ENCODE measurements at places on chromosomes 11 and 22. TPM values are rescaled to one million over a fixed set of nuclear protein-coding genes. Genes with fewer than 3 reads are reported as not detected.

- H3K36me3 ChIP-seq: peaks cover 11% of the 10 kb centered on the region
- H3K27me3 ChIP-seq: no peaks in the 10 kb centered on the region
- DNase-seq: no peak
- peaks cover 31% of the 10 kb centered on the region for H3K4me1 ChIP-seq
- peak overlapping the region; percentile 89 for H3K4me3 ChIP-seq
Observed at GRCh38 chr11:64268025-64268892, 16.2 kb downstream of the BAD start.

PDGFB gene
- 1.2 TPM for total RNA-seq

SGSM1 gene
- total RNA-seq: 0.64 TPM

AGBL2 gene
- 3.2 TPM for total RNA-seq

DNA sequence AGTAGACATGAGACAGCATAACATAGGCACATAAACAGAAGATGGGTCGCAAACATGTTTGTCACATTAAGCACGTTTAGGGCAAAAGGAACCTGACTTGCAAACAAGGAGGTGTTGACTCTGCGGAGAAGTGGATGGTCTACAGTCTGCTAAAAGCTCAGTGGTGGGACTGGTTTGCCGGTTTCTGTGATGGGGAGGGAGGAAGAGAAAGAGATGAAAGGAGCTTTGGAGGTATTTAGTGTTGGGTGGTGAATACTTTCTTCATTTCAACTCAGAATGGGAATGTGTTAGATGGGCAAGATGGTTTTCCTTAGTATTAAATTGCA, 191.4 kb upstream of the SORL1-AS1 start:
- H3K4me1 ChIP-seq: no peaks in the 10 kb centered on the region
- H3K36me3 ChIP-seq: no peaks in the 10 kb centered on the region
- H3K4me3 ChIP-seq: no peak overlapping the region
- no peak for DNase-seq

GRCh38 chr11:93967258-93967657, 53.9 kb upstream of the HEPHL1 start:
- H3K27me3 ChIP-seq: peaks cover 2% of the 10 kb centered on the region
- H3K36me3 ChIP-seq: no peaks in the 10 kb centered on the region
- H3K4me1 ChIP-seq: no peaks in the 10 kb centered on the region
- H3K27ac ChIP-seq: no peak overlapping the region
- no peak overlapping the region for H3K4me3 ChIP-seq

DNA sequence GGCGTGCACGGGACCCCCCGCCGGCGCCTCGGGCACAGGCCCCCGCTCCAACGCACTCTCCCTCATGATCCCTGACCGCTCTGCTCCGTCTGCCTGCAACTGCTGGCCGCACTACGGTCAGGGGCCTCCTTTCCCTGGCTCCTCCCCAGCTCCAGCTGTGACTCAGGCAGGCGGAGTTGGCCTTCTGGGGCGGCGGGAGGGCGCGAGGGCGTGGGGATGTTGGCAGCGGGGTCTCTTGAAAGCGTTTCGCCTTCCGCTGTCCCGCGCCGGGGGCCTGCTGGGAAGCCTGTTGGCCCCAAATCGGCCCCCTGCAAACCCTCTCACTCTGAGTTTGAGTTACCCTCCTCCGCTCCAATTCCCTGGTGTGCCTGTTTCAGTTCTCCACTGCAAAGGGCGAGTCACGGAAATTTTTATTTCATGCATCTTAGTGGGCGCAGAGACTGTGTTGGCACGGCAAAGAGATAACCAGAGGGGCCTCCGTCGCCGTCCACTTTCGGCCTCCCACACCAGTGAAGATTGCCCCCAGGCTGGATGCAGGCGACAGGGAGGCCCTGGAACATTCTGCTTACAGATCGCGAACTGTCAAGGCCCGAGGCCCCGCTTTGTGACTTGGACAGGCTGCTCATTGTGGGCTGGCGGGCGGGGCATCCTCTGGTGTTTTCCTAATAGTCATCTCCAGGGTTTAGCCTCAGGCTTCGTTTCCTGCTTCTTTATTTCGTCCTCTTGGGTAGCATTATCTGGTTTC, at the start of gene CAVIN3:
CAVIN3 (minus strand) TSS at position 91 of the 745 bp plus-strand sequence; CDS start at position 66, 25 bp downstream.
- H3K27ac ChIP-seq: peak within 1 kb of the TSS; percentile 93
- DNase-seq: peak; percentile 63
- H3K4me3 ChIP-seq: peak within 1 kb of the TSS; percentile 79

- peak overlapping the region; percentile 15 for H3K4me3 ChIP-seq
- H3K36me3 ChIP-seq: peaks cover 67% of the 10 kb centered on the region
- no peaks in the 10 kb centered on the region for H3K27me3 ChIP-seq
- H3K27ac ChIP-seq: peak overlapping the region; percentile 82
Observed at GRCh38 chr11:44611687-44612434, 46.4 kb downstream of the CD82 start.

GRCh38 chr11:62547691-62548281, 1.2 kb upstream of the AHNAK start:
- no peaks in the 10 kb centered on the region for H3K36me3 ChIP-seq
- peaks cover 72% of the 10 kb centered on the region for H3K4me1 ChIP-seq
- H3K4me3 ChIP-seq: peak overlapping the region; percentile 79
- no peak for DNase-seq
- peaks cover 15% of the 10 kb centered on the region for H3K27me3 ChIP-seq

DNA sequence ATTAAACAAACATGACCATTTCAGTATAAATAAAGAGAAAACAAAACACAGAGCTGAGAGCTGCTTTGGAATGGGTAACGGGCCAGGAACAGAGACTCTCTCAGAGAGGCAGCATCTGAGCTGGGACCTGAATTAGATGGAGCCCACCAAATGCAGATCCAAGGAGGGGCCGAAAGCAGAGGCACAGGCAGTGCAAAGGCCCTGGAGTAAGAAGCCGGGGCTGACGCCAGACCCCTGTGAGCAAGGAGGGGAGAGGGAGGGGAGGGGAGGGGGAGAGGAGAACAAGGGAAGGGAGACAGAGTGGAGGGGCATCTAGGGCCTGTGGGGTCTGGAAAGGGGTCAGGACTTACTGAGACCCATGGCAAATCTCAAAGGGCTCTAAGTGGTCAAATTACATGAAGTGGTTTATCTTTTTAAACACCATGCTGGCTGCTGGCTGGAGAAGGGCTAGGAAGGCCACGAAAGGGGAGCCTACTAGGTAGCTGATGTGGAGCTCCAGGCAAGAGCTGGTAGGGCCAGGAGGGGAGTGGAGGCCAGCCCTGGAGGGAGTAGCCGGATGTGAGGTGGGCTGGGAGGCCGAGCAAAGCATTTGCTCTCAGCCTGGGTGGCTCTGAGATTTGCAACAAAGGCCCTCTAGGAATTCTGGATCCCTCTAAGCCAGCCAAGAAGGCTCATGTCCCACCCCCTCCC, 3.2 kb downstream of the OSBPL5 start:
- peaks cover 5% of the 10 kb centered on the region for H3K4me1 ChIP-seq
- DNase-seq: no peak
- H3K27me3 ChIP-seq: peaks cover 32% of the 10 kb centered on the region

PLEKHB1 gene
- total RNA-seq: 1.3 TPM

- H3K36me3 ChIP-seq: no peaks in the 10 kb centered on the region
- peaks cover 32% of the 10 kb centered on the region for H3K27me3 ChIP-seq
- no peak for DNase-seq
- peaks cover 20% of the 10 kb centered on the region for H3K4me1 ChIP-seq
- no peak overlapping the region for H3K4me3 ChIP-seq
Observed at GRCh38 chr11:68845351-68846002, 3.8 kb upstream of the CPT1A start.

MED15 gene
- 103 TPM for total RNA-seq

DNA sequence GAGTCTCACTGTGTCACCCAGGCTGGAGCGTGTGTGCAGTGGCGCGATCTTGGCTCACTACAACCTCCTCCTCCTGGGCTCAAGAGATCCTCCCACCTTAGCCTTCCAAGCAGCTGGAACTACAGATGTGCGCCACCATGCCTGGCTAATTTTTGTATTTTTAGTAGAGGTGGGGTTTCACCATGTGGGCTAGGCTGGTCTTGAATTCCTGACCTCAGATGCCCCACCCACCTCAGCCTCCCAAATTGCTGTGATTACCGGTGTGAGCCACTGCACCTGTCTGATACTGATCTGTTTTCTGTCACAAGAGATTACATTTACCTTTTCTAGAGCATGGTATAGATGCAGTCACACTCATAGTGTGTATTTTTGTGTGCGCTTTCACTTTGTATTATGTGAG, 11.6 kb downstream of the ATG13 start:
- peaks cover 5% of the 10 kb centered on the region for H3K4me1 ChIP-seq
- H3K27me3 ChIP-seq: no peaks in the 10 kb centered on the region
- H3K27ac ChIP-seq: no peak overlapping the region
- no peak overlapping the region for H3K4me3 ChIP-seq
- H3K36me3 ChIP-seq: peaks cover 11% of the 10 kb centered on the region

KDM4E gene
- not detected for total RNA-seq

DNA sequence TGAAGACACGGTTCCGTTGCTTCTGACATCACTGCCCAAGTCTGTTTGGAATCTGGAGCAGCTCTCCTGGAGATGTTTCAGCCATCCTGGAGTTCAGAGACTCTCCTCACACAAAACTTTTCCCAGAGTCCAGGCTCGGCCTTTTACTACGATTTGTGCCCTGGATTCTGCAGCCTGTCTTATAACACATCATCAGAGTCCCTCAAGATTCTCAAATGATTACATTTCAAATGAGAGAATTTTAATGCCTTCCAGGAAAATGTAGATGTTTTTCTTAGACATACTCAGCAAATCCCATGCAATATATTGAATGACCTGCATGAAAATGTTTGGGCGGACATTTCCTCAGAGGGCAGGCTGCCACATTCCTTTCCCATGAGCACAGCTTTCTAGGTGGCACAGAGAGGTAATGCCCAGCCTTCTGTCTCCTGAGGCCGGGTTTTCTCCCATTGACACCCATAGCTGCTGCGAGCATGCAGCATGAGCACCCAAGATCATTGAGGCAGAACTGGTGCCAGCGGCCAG, 129.1 kb downstream of the SNX19 start:
- no peak for DNase-seq
- H3K36me3 ChIP-seq: no peaks in the 10 kb centered on the region
- no peak overlapping the region for H3K27ac ChIP-seq
- H3K4me3 ChIP-seq: no peak overlapping the region
- H3K4me1 ChIP-seq: no peaks in the 10 kb centered on the region

DNA sequence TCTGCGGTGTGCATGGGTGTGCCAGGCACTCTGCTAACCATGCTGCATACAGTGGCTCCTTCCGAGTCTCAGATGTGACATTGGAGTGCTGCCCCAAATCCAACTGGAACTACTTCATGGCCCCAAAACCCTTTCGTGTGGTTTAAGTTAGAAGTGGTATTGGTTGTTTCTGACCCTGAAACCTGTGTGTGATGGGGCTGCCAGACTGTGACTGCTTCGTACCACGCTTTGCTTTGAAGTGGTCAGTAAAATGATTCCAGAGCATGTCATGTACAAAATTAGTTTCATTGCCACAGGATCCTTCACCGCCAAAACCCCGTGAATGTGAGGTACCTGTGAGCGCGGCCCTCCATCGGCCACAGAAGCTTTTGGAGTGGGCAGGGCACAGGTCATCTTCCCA, 142.2 kb downstream of the WNT7B start:
- H3K27ac ChIP-seq: no peak overlapping the region
- H3K36me3 ChIP-seq: no peaks in the 10 kb centered on the region
- H3K27me3 ChIP-seq: no peaks in the 10 kb centered on the region
- peaks cover 5% of the 10 kb centered on the region for H3K4me1 ChIP-seq

GRCh38 chr11:78349114-78349513, 68.5 kb downstream of the GAB2 start:
- no peak for DNase-seq
- peaks cover 14% of the 10 kb centered on the region for H3K36me3 ChIP-seq
- no peak overlapping the region for H3K27ac ChIP-seq
- peaks cover 8% of the 10 kb centered on the region for H3K27me3 ChIP-seq
- H3K4me1 ChIP-seq: peaks cover 69% of the 10 kb centered on the region
- no peak overlapping the region for H3K4me3 ChIP-seq

- H3K4me3 ChIP-seq: no peak overlapping the region
- DNase-seq: no peak
- peaks cover 42% of the 10 kb centered on the region for H3K36me3 ChIP-seq
- no peak overlapping the region for H3K27ac ChIP-seq
Observed at GRCh38 chr11:13384908-13385640, 77.9 kb downstream of the BTBD10 start.

PHOX2A gene
- not detected for total RNA-seq

- H3K4me1 ChIP-seq: no peaks in the 10 kb centered on the region
- no peak overlapping the region for H3K4me3 ChIP-seq
- H3K27ac ChIP-seq: no peak overlapping the region
- peaks cover 41% of the 10 kb centered on the region for H3K27me3 ChIP-seq
- no peaks in the 10 kb centered on the region for H3K36me3 ChIP-seq
Observed at GRCh38 chr22:19769393-19769715, 8.8 kb downstream of the TBX1 start.

- H3K4me3 ChIP-seq: peak overlapping the region; percentile 62
- peaks cover 9% of the 10 kb centered on the region for H3K4me1 ChIP-seq
- peaks cover 4% of the 10 kb centered on the region for H3K36me3 ChIP-seq
Observed at GRCh38 chr11:20156280-20156875, 3.9 kb downstream of the DBX1 start.

DNA sequence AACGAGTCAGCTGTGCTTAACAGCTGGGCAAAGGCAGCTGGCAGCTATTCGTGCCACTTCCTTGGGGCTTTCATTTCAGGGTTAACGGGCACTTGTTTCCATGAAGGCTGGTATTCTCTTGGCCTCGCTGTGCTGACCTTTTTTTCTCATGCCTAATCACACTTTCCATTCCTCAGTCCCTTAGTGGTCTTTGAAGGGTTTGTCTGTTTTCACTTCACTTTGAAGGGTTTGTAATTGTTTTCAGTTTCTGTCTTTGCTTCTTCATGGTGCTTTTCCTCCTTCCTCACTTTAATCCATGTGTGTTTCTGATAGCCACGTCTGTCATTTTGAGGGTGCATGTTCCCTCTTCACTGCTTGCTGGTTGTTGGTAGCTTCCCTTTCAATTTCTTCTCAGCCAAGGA, 24.6 kb downstream of the PPIL2 start:
- peaks cover 12% of the 10 kb centered on the region for H3K4me1 ChIP-seq
- H3K4me3 ChIP-seq: no peak overlapping the region
- DNase-seq: no peak

DNA sequence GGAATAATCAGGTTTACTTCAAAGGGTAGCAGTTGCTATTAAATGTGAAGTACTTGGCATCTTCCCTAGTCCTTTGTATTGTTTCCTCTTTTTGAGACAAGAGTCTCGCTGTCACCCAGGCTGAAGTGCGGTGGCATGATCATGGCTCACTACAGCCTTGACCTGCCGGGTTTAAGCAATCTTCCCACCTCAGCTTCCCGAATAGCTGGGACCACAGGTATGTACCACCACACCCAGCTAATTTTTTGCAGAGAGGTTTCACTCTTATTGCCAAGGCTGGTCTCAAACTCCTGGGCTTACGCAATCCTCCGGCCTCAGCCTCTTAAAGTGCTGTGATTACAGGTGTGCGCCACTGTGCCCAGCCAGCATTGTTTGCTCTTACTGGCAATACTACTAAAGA, 36.2 kb upstream of the RAPSN start:
- H3K36me3 ChIP-seq: peaks cover 50% of the 10 kb centered on the region
- H3K27me3 ChIP-seq: no peaks in the 10 kb centered on the region
- peaks cover 26% of the 10 kb centered on the region for H3K4me1 ChIP-seq
- no peak overlapping the region for H3K27ac ChIP-seq
- no peak overlapping the region for H3K4me3 ChIP-seq

DNA sequence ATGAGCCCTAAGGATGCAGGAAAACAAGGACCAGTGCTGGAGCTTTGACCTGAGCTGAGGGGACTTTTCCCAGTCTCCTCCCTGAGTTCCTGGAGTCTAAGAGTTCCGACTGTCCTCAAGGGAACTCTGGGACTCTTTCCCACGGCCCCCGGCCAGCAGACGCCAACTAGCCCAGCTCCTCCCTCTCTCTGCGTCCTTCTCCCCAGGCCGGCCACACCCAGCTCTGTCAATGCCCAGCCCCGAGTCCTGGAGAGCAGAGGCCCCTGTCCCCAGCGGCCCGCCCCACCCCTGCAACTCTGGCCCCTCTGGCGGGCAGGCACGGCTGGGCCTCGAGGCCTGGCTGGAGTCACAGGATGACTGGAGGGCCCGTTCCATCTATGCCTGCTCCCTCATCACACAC, 29.8 kb downstream of the NECTIN1 start:
- H3K4me1 ChIP-seq: no peaks in the 10 kb centered on the region
- no peak overlapping the region for H3K27ac ChIP-seq
- peaks cover 2% of the 10 kb centered on the region for H3K27me3 ChIP-seq

Data from activated T-helper 1 cell treated with anti-CD3 and anti-CD28 coated beads, Interleukin-12 subunit alpha, Interleukin-12 subunit beta, Interleukin-2, Interleukin-4 antibody, amounts not matched to agents 30 ng/mL and 10 ng/mL and 1 ng/mL, durations not matched to agents 14 hours and 24 hours and 36 hours (primary cell).